ENCODE measurements at places on chromosomes 7 and 10.

DNA sequence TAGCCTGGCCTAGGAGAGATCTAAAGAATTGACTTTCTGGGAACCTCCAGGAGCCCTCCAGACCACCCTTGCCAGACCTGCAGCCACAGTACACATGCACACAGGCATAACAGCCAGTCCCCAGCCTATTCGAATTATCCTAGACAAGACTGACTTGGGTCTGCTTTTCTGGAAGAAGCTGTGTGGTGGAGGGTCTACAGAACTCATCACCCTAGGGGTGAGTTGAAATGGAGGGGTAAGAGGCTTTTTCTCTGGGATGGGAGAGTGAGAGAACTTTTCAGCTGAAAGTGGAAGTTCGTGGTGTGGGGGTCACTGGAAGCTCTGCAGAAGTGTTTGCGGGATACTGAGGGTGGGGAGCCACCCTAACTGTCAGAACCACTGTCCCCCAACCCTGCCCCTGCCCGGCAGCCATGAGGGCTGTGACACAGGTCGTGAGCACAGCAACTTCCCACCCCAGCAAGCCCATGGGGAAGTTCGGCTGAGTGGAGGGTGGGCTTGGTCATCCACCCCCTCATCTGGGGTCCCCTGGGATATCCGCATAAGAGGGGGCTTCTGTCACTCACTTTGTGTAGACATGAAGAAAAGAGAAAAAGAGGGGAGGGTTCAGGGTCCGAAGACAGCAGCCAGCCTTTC lies 7.8 kb downstream of the TLX1 start:
- no peak for DNase-seq

- DNase-seq = no peak
Observed at GRCh38 chr10:110527731-110528171, 30.0 kb downstream of the DUSP5 start.

DNA sequence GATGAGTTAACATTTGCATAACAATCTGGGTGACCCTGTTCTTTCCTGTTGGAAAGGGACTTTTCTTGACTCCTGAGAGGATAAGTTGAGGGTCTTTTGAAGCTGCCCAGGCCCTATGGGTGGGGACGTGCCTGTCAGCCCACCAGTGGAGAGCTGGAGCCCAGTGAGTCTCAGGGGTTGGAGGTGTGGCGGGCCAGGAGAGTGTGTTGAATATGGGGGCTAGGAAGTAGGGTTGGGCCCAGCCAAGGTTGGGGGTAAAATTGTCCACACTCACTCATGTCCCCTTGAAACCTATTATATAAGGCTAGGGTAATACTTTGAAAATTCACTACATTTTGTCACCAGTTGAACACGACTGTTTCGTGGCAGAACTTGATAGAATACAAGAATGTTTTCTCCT lies 17.9 kb upstream of the KAT6B start:
- DNase-seq = no peak

- no peak for DNase-seq
Observed at GRCh38 chr10:12629767-12630165, 280.4 kb downstream of the CAMK1D start.

DNA sequence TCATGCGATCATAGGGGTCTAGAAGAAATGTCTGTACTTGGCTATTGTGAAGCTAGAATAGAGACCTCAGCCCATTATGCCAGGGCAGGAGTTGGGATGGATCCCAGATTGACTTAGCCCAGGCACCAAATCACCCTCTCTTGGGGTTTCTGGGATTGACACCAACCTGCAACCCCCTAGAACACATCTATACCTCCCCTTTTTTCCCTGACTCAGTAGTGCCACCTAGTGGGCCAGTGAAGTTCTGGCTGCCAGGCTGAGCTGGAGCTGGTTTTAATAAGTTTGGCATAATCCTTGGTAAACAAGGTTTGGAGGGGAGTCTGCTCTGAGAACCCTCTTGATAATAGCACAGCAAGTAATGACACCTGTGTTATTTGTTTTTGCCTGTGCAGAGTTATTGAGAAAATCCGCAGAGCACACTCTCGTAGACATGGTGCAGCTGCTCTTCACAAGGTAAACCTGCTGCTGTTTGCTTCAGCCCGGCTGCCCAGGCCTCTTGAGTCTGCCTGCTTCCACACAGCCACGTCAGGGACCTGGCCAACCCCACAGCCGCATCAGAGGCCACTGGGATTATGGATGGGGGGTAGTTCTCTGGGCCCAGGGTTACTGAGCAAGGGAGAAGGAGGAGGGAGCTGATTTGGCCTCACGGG lies 43.3 kb upstream of the NFKB2 start:
- peak; percentile 27 for DNase-seq

- DNase-seq = no peak
Observed at GRCh38 chr7:33903791-33904680, 1.3 kb upstream of the BMPER start.

DNA sequence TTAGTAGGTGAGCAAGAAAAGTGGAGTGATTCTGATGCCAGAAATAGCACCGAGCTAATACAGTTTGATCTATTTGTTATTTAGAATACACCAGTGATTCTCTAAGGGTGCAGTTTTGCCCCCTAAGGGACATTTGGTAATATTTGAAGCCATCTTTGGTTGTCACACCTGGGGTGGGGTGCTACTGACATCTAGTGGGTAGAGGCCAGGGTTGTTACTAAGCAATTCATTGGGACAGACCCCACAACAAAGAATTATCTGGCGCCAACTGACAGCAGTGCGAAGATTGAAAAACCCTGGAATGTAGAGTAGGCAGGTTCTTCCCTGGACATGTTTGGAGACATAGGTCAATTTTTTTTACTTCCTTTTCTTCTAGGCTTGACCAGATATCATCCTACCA lies 14.6 kb downstream of the PALS2 start:
- DNase-seq = no peak

DNA sequence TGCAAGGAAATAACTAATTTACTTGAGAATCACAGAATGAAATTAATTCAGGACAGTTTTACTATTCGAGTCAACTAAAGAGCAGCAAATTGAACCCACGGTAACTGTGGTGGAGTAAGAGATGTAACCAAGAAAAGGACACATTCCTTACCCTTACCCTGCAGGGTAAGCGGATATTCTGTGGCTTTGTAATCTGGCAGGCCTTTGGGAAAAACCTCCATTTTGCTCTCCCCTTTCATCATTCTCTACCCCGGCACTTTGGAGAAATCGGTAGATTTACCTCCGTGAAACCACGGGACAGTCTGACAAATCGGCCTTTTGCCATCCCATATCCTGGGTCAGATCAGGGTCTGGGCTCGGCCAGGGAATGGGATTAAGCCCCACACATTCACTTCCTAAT lies 18.4 kb downstream of the RCC1L start:
- DNase-seq = no peak

DNA sequence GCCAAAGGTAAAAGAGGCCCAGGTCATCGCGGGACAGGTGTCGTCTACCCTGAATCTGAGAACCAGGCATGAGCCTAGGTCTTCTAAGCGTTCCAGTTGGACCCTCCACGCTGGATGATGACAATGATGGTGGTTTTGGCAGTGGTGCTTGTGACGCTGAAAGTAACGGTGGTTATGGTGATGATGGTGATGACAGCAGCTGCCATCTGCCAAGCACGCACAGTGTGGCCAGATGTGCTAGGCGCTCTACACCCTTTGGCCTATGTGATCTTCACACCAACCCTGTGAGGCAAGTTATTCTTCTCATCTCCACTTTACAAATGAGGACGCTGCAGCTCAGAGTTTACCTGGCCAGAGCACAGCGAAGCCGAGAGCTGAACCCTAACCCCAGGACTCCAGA lies 93.9 kb downstream of the FAM53B start:
- DNase-seq = no peak

DNA sequence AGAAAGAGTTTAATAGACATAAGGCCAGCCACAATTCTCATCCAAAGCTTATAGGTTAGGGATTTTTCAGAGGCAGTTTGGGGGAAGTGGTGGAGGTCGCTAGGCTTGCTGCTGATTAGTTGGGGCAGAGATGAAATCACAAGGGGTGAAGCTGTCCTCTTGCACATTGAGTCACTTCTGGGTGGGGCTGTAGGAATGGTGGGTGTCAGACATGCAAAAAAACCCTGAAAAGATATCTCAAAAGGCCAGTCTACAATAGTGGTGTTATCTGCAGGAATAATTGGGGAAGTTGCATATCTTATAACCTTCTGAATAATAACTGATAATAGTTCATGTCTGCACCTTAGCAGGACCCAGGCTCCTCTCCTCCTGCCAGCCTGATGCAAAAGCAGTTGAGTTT lies 2.1 kb downstream of the FAM24B start:
- no peak for DNase-seq

DNA sequence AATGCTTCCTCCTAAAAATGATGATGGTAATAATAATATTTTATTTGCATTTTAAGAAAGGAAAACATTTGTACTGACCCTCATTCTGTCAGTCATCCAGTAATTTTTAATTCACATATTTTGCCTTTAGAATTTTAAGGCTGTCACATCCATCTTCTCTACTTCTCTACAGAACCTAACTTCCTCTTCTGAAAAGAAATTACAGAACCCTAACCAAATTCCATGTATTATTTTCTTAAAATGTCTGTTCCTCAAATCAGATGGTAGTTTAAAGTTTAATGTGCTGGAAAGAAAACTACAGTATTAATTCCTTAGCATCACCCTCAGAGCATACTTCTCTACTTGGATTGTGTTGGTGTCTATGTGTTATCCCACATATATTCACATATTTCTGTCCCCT lies 9.0 kb downstream of the PIK3CG start:
- DNase-seq = no peak

DNA sequence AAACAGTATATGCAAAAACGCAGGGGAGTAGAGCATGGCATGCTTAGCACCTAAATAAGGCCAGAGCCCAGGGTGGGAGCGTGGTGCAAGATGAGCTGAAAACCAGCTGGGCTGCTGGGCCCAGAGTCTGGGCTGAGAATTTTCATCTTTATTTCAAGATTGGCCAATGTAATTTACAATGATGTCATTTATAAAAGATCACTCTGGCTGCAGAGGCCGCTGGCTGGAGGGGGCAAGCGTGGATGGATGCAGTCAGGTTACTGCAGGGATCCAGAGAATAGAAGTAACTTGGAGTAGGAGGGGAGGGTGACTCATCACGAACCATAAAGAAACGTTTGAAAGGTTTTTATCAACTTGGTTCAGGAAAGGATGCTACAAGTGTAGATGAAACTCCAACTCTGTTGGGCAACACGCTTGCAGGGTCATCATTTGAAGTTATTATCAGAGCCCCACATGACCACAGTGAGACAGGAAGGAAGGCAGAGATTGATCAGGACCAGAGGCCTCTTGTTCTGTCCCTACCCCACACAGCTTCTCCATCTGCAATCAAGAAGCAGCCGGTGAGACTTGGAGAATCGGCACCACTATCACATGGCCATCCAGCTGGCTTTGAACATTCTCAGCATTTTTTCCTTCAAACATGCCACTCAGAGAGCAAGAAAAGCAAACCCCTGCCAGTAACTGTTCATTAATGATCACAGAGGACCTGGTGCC lies 49.2 kb downstream of the ODAD2 start:
- DNase-seq = no peak

GRCh38 chr7:100418930-100419659 lies 9.4 kb downstream of the ZCWPW1 start:
- DNase-seq = no peak

- peak; percentile 66 for DNase-seq
Observed at GRCh38 chr10:114499630-114500190, 95.4 kb upstream of the AFAP1L2 start.

DNA sequence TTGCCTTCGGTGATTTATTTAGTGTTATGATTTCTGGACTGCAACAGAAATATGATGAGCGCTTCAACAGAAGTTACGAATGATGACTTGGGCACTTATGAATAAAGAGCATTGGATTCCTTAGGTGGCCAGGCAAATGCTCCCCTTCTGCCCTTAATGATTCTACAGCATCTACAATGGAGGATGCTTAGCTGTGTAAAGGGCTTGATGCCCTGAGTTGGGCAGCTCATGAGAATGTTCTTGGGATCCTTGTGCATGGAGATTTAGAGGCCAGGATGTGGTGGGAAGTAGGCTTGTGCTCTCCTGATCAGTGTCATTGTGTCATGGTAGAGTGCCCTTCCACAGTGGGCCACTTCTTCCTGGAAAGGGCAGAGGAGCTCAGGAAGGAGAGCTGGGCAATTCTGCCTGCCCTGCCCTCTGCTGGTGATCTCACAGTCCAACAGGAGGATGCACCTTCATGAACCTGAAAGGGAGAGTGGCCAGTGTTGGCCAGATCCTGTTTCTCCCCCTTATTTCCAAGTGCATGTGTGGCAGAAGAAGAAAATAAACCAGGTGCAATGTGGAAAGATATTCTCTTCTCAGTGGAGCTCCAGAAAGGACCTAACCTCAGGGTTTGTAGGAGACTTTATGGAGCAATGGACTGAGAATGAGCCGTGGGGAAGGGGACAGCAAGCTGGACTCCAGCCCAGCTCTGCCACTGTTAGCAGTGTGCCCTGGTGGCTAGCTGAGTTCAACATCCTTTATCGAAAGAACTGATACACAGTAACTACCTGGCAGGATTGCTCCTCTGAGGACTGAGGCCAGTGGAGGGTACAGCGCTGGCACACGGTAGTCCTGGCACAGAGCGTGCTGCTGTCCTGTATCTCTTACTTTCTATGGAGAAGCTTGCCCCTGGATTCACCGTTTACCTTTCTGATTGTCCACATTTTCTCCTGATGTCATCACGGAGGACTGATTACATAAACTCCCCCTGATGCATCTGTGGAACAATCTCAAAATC lies 182.9 kb downstream of the BMPER start:
- DNase-seq = no peak

- peak; percentile 82 for DNase-seq
Observed at GRCh38 chr10:132447446-132448247, 50.6 kb downstream of the PWWP2B start.

- DNase-seq = no peak
Observed at GRCh38 chr10:50373821-50374501, 122.6 kb upstream of the ASAH2 start.

DNA sequence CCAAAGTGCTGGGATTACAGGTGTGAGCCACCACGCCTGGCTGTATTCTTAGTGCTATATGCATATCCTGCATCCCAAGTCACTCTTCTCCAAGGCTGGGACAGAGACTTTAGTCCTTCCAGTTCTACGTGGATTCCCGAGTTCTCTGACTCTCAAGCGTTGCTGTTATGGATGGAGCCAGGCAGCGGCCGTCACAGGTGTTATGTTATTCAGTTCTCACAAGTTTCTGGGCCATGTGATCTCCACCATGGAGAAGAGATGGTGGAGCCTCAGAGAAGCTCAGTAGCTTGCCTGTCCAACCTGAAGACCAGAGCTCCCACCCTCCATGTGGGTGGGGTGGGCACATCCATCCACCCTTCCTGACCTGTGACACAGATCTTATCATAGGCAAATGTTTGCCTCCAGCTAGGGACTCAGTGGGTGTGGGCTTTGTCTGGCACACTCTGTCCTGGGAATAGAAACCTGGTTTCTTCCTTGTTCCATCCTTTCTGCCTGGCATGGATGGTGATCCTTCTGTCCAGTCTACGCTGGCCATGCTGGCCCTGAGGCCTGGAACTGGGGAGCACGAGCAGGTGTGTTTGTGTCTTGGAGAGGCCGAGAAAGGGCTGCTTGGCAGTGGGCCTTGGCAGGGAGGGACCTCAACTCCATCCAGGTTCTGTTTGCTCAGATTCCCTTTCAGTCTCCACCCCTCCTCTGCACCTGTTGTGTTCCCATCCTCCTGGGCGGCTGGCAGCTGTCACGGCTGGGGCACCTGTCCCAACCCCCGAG lies 55.3 kb downstream of the NEURL1 start:
- DNase-seq = no peak

Data from stimulated activated CD8-positive, alpha-beta memory T cell treated with anti-CD3 and anti-CD28 coated beads, Interleukin-15, amount 100 ng/mL, for 48 hours (primary cell).